Transverse colon (tissue), 4 donors: ENCODE measurements at places on chromosomes 16 and 17.

- no peak overlapping the region for H3K4me3 ChIP-seq
- no peaks in the 10 kb centered on the region for H3K27me3 ChIP-seq
- H3K36me3 ChIP-seq: no peaks in the 10 kb centered on the region
- peaks cover 7% of the 10 kb centered on the region for H3K4me1 ChIP-seq
- no peak for DNase-seq
- no peak overlapping the region for H3K27ac ChIP-seq
These were observed 6.3 kb upstream of the XAF1 start for GRCh38 chr17:6749519-6749918.

DNA sequence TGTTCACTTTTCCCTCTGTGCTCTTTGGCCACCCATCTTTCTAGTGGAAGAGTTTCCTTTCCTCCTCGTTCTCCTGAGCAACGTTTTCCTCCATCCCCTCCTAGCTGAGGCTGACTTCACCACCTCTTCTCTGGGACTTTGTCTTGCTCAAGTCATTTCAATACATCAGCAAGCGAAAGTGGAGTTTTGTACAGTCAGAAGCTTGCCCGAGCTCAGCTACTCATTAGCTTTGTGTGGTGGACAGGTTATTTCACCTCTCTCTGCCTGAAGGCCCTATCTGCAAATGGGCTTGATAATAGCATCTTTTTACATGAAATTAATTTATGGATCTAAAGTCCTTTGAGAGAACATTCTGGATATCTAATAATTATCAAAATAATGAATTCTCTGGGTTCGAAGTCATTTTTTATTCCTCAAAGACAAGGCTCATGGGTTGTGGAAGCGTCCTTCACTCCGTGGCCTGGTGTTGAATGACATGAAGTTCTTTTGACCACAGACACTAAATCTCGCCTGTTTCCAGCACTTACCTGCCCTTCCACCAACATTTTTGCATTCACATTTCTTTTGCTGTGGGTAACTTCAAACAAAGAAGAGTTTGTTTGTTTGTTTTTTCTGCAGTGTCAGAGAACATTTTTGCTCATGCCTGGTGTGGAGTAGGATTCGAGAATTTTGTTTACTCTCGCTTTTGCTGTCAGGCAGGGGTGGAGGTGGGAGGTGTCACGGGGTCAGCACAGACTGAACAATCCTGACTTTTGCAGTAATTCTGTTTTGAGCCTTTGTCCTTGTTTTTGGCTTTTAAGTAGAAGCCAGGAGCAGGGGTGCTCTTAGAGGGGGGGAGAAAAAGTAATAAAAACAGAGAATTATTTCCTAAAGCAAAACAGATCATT is 155.0 kb upstream of the CACNG5 start:
- DNase-seq: no peak
- no peak overlapping the region for H3K27ac ChIP-seq
- H3K4me3 ChIP-seq: no peak overlapping the region
- peaks cover 21% of the 10 kb centered on the region for H3K4me1 ChIP-seq

- H3K4me3 ChIP-seq: no peak overlapping the region
- H3K27ac ChIP-seq: no peak overlapping the region
- no peak for DNase-seq
These were observed 102.1 kb downstream of the N4BP1 start for GRCh38 chr16:48507886-48508285.

GRCh38 chr17:15892731-15893657 is 51.9 kb upstream of the ADORA2B start:
- H3K36me3 ChIP-seq: no peaks in the 10 kb centered on the region
- no peak for DNase-seq
- H3K27me3 ChIP-seq: no peaks in the 10 kb centered on the region
- no peaks in the 10 kb centered on the region for H3K4me1 ChIP-seq

- no peak for DNase-seq
- no peaks in the 10 kb centered on the region for H3K27me3 ChIP-seq
- H3K4me1 ChIP-seq: no peaks in the 10 kb centered on the region
- no peak overlapping the region for H3K27ac ChIP-seq
- no peak overlapping the region for H3K4me3 ChIP-seq
These were observed 11.7 kb upstream of the TOB1 start for GRCh38 chr17:50877838-50878237.

GRCh38 chr17:78019367-78019975 is 61.0 kb downstream of the TNRC6C start:
- no peaks in the 10 kb centered on the region for H3K27me3 ChIP-seq
- H3K36me3 ChIP-seq: no peaks in the 10 kb centered on the region
- DNase-seq: no peak
- H3K4me1 ChIP-seq: peaks cover 4% of the 10 kb centered on the region

DNA sequence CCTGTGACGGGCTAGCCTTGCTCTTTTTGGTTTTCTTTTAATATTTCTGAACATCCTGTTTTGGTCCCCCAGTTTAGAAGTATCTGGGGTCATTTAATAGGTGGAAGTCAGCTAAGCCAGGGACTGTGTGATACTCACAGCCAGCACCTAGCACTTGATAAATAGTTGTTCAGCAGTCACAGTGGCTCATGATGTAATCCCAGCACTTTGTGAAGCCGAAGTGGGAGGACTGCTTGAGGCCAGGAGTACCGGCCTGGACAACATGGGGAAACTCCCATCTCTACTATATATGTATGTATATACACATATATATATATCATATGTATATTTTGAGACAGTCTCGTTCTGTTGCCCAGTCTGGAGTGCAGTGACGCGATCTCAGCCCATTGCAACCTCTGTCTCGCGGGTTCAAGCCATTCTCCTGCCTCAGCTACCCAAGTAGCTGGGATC is 1.8 kb upstream of the ZNRF1 start:
- no peaks in the 10 kb centered on the region for H3K36me3 ChIP-seq
- no peak for DNase-seq
- H3K27me3 ChIP-seq: no peaks in the 10 kb centered on the region
- no peak overlapping the region for H3K27ac ChIP-seq

DNA sequence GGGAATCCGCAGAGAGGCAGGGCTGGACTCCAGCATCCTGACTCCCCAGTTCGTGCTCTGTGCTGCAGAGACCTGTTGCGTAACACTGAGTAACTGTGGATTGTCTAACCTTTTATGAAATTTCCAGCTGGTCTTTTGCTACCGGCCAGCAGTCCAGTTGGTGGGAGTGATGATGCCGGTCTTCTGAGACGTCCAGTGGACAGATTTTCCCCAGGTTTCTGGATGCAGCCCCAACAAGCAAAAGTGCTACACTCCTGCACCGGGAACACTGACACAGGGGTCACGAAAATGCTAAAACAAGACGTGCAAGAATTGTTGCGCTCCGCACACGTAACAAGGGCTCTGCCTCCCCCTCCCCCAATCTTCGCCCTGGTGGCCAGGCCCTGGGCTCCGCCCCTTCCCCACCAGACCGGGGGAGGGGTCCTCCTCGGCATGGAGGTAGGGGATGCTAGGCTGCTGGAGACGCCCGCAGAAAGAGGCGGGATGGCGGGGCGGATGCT is 701 bp upstream of the MRC2 start:
- H3K36me3 ChIP-seq: no peaks in the 10 kb centered on the region
- DNase-seq: no peak
- H3K4me1 ChIP-seq: peaks cover 7% of the 10 kb centered on the region
- peaks cover 38% of the 10 kb centered on the region for H3K27me3 ChIP-seq

DNA sequence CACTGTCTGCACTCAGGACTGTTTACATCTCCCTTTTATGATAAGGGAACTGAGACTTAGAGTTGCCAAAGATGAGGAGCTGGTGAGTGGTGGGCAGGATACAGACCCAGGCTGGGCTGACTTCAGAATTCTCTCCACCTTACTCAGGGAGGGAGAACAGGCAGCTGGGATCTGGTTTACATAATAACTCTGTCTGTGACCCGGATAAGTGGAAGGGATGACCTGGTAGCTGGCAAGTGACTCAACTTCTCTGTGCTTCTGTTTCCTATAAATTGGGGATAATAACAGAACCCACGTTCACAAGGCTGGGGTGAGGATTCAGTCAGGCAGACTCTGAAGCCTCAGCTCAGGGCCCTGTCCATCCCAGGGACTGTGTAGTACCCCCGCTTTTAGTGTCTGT is 2.6 kb downstream of the SNX20 start:
- no peaks in the 10 kb centered on the region for H3K36me3 ChIP-seq
- no peaks in the 10 kb centered on the region for H3K27me3 ChIP-seq
- no peak overlapping the region for H3K27ac ChIP-seq
- no peak overlapping the region for H3K4me3 ChIP-seq
- H3K4me1 ChIP-seq: no peaks in the 10 kb centered on the region

- H3K27me3 ChIP-seq: no peaks in the 10 kb centered on the region
- no peaks in the 10 kb centered on the region for H3K4me1 ChIP-seq
- DNase-seq: no peak
- H3K4me3 ChIP-seq: no peak overlapping the region
- no peaks in the 10 kb centered on the region for H3K36me3 ChIP-seq
- no peak overlapping the region for H3K27ac ChIP-seq
These were observed 201.5 kb upstream of the CACNG5 start for GRCh38 chr17:66633317-66633965.

- H3K27me3 ChIP-seq: no peaks in the 10 kb centered on the region
- no peak overlapping the region for H3K4me3 ChIP-seq
- no peak for DNase-seq
- no peaks in the 10 kb centered on the region for H3K4me1 ChIP-seq
- H3K36me3 ChIP-seq: no peaks in the 10 kb centered on the region
These were observed 10.1 kb downstream of the UBFD1 start for GRCh38 chr16:23567602-23568001.

DNA sequence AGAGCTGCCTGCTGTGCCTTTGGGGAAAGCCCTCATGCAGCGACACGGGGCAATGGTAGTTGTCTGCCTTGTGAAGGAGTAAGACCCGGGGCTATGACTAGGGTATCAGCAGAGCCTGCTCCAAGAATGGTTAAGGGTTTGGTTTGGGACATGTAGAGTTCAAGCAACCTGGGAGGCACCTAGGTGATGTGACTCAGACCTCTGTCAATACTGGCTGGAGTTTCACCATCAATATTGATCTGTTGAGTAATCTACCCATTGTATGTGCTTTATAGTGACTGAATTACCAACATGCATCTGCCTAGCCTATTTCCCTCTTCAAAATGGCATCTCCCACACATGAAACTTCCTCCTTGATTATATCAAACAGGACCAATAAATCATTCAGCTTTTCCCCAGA is 398.4 kb upstream of the HSBP1 start:
- H3K4me1 ChIP-seq: no peaks in the 10 kb centered on the region
- no peak overlapping the region for H3K27ac ChIP-seq
- H3K4me3 ChIP-seq: no peak overlapping the region
- no peaks in the 10 kb centered on the region for H3K27me3 ChIP-seq
- DNase-seq: no peak
- H3K36me3 ChIP-seq: no peaks in the 10 kb centered on the region

DNA sequence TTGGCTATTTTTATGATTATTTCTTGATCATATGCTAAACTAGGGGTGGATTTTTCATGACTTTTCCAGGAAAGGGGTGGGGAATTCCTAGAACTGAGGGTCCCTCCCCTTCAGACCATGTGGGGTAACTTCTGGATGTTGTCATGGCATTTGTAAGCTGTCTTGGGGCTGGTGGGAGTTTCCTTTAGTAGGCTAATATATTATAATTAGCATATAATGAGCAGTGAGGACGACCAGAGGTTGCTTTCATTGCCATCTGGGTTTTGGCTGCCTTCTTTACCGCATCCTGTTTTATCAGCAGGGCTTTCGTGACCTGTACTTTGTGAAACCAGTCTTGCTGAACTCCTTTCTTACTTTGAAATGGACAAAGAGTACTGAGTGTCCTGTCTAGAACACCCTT is 40.4 kb upstream of the ABCA5 start:
- no peak for DNase-seq
- no peak overlapping the region for H3K27ac ChIP-seq
- H3K4me3 ChIP-seq: no peak overlapping the region
- no peaks in the 10 kb centered on the region for H3K27me3 ChIP-seq
- H3K4me1 ChIP-seq: no peaks in the 10 kb centered on the region

GRCh38 chr16:11392041-11392581 is 46.9 kb downstream of the RMI2 start:
- no peak for DNase-seq
- H3K4me1 ChIP-seq: no peaks in the 10 kb centered on the region
- H3K27me3 ChIP-seq: no peaks in the 10 kb centered on the region
- no peaks in the 10 kb centered on the region for H3K36me3 ChIP-seq
- H3K4me3 ChIP-seq: no peak overlapping the region
- no peak overlapping the region for H3K27ac ChIP-seq

- no peaks in the 10 kb centered on the region for H3K36me3 ChIP-seq
- H3K4me3 ChIP-seq: no peak overlapping the region
- peaks cover 42% of the 10 kb centered on the region for H3K4me1 ChIP-seq
These were observed 1.5 kb downstream of the ATPAF2 start for GRCh38 chr17:18037486-18037885.

DNA sequence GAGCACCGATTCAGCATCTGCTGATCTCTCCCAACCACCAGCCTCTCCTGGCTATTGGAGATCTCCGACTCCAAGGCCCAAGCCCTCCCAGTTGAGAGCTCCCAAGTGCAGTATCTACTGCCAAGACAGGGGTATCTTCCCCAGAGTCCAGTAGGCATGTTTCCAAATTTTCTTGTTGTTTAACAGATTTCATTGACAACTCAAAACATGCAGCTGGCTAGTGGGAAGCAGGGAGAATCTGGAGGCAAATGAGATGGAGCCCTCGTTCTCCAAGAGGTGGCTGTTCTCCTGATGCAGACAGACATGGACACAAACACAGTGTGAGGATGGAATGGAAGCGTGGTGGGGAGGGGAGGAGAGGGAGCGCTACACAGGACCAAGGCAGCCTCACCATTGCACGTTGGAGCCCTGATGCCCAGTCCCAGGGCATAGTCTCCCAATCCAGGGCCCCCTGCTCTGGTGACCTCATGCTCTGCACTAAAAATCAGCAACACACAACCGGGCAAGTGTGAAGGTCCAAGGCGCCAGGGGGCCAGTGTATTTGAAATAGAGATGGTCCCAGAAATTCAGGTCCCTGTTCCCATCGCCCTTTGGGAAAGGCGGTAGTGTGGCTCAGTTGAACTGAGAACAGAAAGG is 31.7 kb downstream of the SMARCE1 start:
- no peak overlapping the region for H3K27ac ChIP-seq
- H3K4me1 ChIP-seq: peaks cover 27% of the 10 kb centered on the region
- H3K4me3 ChIP-seq: no peak overlapping the region
- H3K36me3 ChIP-seq: no peaks in the 10 kb centered on the region

DNA sequence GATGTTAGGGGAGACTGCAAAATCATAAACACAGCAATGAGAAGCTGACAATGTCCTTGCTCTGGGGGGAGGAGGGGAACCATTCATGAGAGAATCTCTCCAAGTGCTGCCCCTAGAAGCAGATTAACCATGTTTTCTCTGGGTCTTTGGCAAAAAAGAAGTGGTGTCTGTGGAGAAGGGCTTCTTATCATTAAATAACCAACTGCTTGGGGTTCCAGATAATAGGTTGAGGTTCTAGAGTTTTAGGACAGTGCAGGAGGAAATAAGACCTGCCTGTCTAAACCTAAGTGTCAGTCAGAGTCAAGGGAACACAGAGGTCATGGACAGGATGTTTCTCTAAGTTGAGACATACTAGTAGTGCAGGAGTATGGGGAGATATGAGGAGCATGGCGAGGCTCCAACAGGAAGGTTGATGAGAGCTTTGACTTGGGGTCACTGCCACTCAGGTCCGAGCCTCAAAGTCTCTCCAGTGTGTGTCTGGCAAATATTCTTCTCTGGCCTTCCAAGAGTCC is 5.1 kb upstream of the ANKS4B start:
- no peaks in the 10 kb centered on the region for H3K36me3 ChIP-seq
- H3K4me3 ChIP-seq: no peak overlapping the region
- H3K27me3 ChIP-seq: no peaks in the 10 kb centered on the region
- no peak for DNase-seq
- peaks cover 21% of the 10 kb centered on the region for H3K4me1 ChIP-seq
- H3K27ac ChIP-seq: no peak overlapping the region

- no peak for DNase-seq
- H3K36me3 ChIP-seq: no peaks in the 10 kb centered on the region
- no peaks in the 10 kb centered on the region for H3K4me1 ChIP-seq
- no peaks in the 10 kb centered on the region for H3K27me3 ChIP-seq
These were observed 116.3 kb downstream of the RMI2 start for GRCh38 chr16:11461595-11461990.

GRCh38 chr16:72389791-72390190 is 217.8 kb upstream of the PMFBP1 start:
- no peaks in the 10 kb centered on the region for H3K4me1 ChIP-seq
- H3K4me3 ChIP-seq: no peak overlapping the region
- no peaks in the 10 kb centered on the region for H3K27me3 ChIP-seq
- H3K27ac ChIP-seq: no peak overlapping the region
